Spleen (tissue), 13 donors: ENCODE measurements at places on chromosomes 6 and 20. TPM values are rescaled to one million over a fixed set of nuclear protein-coding genes. Genes with fewer than 3 reads are reported as not detected.

- DNase-seq, result no peak
Measured at GRCh38 chr20:46638134-46638897, 12.9 kb downstream of the SLC13A3 start.

DNA sequence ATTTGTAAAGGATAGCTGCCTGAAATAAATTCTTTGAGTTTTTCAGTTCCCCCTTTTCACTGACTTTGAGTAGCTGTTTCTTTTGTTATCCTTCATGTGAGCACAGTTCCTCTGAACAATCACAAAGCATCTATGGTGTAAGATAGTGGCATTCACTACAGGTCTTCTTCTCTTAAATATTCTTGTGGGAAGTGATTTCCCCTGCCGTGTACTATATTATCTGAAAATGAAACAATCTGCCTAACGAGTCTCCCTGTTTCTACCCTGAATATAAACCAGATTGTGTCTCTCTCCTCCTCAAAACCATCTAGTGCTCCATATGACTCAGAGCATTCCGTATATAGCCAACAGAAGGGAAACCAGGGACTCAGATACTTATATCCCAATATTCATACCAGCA, 380.1 kb upstream of the SOX4 start:
- DNase-seq, result no peak

GRCh38 chr6:134317471-134318131, at the start of gene SGK1:
Gene SGK1 (minus strand): TSS chr6:134318112. CDS start chr6:134317460, 652 bp downstream.
- DNase-seq, result peak; percentile 79

GRCh38 chr6:24501374-24501773, 6.6 kb downstream of the ALDH5A1 start:
- DNase-seq, result no peak

DNA sequence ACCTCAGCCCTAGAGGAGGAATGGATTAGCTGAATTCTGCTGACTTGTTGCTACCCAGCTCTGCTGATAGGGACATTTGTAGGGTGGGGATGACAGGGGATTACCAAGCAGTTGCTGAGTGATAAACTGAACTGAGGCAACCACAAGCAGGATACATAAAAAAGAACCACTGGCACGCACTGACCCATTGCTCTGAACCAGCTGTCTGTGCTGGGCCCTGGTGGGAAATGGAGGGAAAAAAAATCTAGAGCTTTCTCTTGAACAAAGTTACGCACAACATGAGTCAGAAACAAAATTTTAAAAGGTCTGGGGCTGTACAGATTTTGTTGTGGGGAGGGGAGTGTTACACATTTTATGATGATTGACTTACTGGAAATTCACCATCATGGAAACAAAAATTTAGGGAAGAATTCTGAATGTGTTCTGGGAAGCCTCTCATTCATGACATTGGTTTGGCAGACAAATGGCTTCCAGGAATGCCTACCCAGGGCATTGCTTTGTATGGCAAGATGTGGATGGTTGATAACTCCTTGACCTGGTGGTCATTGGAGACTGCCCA, 37.7 kb downstream of the FOXO3 start:
- no peak for DNase-seq

DNA sequence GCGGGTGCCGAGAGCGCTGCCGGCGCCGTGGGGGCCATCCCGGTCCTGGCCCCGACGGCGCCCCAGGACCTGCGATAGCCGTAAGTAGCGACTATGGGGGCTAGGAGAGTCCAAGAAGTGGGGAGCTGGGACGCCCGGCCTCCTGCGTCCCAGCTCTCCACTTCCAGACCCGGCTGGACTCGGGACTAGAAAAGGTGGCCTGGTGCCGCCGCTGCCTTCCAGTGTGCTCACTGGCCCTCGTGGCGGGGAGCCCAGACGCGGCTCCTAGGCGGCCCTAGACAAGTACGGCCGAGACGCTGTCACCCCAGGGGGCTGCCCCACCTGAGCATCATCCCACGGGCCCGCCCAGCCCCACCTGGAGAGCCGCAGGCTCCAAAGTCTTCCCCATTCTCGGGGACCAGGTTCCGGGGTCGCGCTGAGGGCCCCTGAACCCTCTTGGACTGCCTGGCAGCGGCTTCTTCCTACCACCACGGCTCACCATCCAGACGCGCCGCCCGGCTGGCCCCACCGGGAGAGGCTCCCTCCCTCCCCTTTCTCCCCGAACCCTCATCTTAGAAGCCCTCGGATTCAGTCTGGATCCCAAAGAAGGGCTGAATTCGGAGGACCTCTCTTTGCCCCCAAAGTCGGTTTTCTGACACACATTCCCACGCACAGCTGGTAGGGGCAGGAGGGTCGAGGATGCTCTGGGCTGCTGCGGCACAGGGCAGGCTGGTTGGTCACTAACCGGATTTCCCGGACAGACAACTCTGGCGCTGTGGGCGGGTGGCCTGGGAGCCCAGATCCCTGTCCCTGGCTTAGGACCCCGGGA, 870 bp upstream of the MDFI start:
- peak; percentile 58 for DNase-seq

DNA sequence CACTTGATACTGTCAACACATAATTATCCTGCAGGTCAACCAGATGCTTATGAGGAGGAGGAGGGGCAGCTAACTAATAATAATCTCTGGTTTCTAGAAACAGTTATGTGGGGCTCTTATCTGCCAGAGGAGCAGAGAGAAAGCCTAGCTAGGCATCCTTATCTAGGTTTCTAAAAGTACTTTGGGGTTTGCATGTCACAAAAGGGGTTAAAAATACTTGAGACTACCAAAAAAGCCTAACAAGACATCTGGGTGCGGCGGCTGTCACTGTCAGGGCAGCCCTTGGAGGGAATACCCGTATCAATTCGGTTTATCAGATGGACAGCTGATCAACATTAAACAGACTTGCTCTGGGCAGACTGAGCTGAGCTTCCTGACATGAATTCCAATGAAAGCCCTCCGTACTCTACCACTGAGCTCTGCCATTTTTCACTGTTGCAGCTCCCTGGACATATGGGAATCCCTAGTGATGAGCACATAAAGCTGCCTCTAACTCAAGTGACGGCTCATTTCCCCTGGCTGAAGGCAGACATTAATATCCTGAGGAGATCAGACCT, 166.6 kb downstream of the PDSS2 start:
- no peak for DNase-seq

- DNase-seq, result no peak
Measured at GRCh38 chr6:45650524-45651135, 272.9 kb upstream of the SUPT3H start.

- no peak for DNase-seq
Measured at GRCh38 chr6:18034798-18035202, 47.4 kb upstream of the KIF13A start.

DNA sequence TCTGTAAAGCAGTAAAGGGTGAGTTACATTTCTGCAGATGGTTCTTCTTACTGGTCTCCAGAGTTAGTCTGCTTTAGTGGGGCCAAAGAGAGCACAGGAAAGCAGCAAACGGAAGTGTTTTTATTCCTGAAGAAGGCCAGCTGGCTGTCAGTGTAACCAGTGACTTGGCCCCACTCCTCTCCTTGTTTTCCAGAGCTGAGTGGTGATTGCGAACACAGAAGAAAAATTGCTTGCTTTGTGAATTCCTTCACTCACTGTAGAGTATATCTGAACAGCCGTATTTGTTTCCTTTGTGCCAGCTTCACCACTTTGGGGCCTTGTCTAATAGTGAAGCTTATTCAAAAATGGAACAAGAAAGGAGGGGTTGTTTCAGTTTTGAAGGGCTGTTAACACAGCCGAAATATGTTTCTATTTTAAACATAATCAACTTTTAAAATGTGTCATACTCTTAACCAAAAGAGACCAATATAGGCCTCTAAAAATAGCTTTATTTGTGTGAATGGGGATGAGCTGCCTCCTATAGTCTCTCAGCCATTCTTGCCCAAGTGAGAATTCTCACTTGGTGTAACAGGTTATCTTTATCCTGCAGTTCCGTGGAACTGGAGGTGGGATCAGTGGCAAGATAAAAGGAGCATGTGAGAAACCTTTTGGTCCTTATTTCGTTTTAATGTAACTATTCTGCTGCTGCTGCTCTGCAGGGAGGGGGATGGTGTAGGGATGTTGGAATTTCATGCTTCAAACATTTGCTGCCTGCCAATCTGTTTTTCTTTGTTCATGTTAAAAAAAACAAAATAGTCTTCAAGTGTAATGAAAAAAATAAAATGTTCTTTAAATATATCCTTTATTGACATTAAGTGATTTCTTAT, 37.8 kb downstream of the ZC2HC1B start:
- no peak for DNase-seq

- DNase-seq, result no peak
Measured at GRCh38 chr6:15623276-15624116, 39.3 kb downstream of the DTNBP1 start.

- DNase-seq, result no peak
Measured at GRCh38 chr20:32670773-32671455, 2.8 kb downstream of the C20orf203 start.

DNA sequence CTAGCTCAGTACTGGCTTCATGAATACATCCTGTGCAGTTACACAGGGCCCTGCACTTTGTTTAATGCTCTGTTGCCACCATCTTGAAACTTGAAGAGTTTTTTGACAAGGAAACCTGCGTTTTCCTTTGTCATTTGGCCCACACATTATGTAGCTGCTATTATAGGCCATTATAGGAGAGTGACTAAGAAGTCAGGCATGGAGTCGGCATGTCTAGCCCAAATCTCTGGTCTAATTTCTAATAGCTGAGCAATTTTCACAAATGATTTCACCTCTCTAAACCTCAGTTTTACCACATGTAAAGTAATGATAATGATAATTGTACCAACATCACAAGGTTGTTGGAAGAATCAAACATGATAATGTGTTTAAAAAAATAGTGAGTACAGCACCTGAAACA, 67.1 kb upstream of the MYLIP start:
- DNase-seq, result no peak

DNA sequence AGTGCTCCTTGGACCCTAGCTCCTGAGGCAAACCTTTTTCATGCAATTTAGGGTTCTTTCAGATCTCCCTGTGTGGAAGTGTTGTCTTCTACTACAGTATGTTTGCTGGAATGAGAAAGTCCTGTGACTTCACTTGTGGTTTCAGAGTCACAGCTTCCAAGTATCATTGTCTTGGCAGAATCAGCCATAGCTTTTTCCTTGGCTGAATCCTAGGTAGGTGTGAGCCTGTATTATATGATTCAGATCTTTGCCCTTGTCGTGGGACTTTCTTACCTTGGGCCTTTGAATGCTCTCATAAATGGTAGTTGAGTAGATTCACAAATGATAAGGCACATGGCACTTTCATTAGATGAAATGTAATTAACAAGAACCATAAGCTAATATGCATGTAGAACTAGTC, 16.5 kb downstream of the CARMIL1 start:
- no peak for DNase-seq

GRCh38 chr6:109478841-109479624, 4.0 kb downstream of the ZBTB24 start:
- DNase-seq, result no peak

DNA sequence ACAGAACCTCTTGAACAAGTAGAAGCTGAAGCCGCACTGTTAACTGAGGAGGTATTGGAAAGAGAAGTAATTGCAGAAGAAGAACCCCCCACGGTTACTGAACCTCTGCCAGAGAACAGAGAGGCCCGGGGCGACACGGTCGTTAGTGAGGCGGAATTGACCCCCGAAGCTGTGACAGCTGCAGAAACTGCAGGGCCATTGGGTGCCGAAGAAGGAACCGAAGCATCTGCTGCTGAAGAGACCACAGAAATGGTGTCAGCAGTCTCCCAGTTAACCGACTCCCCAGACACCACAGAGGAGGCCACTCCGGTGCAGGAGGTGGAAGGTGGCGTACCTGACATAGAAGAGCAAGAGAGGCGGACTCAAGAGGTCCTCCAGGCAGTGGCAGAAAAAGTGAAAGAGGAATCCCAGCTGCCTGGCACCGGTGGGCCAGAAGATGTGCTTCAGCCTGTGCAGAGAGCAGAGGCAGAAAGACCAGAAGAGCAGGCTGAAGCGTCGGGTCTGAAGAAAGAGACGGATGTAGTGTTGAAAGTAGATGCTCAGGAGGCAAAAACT, 40.1 kb downstream of the ZBTB2 start:
- DNase-seq, result no peak

- no peak for DNase-seq
Measured at GRCh38 chr6:14729129-14729871, 516.6 kb upstream of the JARID2 start.

DNA sequence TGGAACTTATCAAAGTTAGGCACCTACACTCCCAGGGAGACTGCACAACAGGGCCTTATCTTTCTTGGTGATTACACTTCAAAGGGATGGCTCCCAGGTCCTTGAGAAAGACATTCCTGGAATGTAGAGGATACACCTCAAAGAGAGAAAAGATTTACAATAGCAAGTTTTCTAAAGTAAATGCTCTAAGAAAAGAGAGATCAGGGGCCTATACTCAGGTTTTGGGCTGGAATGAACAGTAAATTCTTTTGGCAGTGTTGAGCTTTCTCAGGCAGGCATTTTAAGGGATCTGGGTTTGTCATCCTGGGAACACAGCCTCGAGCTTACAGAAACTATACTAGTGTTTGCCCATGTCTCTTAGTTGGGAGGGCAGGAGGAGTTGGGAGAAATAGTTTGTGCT, 31.7 kb upstream of the ME1 start:
- DNase-seq, result no peak

DNA sequence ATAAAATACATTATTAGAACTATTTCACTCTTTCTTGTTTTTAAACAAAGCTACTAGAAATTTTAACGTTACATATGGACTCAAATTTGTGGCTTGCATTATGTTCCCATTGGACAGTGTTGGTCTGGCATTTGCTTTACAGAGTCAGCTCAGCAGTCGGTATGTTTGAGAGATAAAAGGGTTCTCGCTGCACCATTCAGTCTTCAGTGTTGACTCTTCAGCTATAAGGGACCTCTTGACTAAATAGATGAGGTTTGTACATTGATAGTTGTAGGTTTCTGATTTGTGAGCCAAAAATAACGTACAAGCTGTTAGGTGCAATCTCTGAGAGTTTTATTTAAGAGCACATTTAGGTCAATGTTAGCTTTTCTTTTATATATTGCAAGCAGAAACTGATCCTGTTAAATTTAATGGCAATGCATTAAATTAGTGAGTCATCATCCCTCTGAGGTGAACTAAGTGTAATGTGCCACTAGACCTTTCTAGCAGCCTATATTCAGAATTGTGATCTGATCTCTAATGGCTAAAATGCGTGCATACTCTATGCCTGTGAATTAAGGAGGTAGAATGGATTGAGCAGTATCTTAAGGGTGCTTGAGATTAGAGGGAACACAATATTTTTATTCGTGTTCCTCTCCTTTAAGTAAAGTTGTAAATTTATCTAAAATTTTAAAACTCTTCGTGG, 485.6 kb upstream of the SYNCRIP start:
- no peak for DNase-seq

GRCh38 chr6:162999575-163000285, 272.0 kb downstream of the PACRG start:
- DNase-seq, result no peak

KIAA0408 gene
- 2.5 TPM for total RNA-seq

ADIG gene
- total RNA-seq, result not detected

PNRC1 gene
- 337 TPM for total RNA-seq

FAXC gene
- total RNA-seq, result 0.85 TPM

HSPA1L gene
- 3.1 TPM for total RNA-seq

SEL1L2 gene
- not detected for total RNA-seq

HLA-DQA1 gene
- 234 TPM for total RNA-seq

SMLR1 gene
- not detected for total RNA-seq

PDE7B gene
- total RNA-seq, result 4.6 TPM

PIGU gene
- 20.4 TPM for total RNA-seq

SLC24A3 gene
- 1.5 TPM for total RNA-seq
